ENCODE measurements at places on chromosomes 7 and 10. TPM values are rescaled to one million over a fixed set of nuclear protein-coding genes. Genes with fewer than 3 reads are reported as not detected.

GPR141 gene
- not detected for total RNA-seq

GRCh38 chr10:2978111-2978510 lies 89.2 kb upstream of the PFKP start:
- peak; percentile 48 for DNase-seq

DNA sequence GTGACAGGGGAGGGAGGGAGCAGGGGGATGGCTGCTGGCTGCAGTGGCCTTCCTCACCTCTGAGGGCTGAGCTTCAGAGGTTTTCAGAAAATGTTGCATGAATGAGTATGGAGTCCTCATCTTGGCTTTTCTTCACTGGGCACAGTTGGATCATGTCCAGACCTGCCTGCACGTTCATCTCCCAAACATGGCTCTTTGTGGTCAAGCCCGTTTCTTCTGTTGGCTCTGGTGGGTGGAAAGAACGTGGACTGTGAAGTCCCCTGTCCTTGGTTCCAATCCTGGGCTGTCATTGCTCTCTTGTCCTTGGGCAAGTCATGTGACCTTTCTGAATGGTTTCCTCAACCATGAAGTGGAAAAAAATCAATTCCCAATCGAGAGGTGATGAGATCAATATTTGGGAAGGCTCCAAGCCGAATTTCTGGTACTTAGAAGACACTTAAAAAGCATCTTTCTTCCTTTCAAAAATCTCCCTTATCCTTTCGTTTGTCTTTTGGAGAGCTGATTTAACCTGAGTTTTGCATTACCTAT lies 34.5 kb downstream of the TSPAN14 start:
- no peak for DNase-seq

DNA sequence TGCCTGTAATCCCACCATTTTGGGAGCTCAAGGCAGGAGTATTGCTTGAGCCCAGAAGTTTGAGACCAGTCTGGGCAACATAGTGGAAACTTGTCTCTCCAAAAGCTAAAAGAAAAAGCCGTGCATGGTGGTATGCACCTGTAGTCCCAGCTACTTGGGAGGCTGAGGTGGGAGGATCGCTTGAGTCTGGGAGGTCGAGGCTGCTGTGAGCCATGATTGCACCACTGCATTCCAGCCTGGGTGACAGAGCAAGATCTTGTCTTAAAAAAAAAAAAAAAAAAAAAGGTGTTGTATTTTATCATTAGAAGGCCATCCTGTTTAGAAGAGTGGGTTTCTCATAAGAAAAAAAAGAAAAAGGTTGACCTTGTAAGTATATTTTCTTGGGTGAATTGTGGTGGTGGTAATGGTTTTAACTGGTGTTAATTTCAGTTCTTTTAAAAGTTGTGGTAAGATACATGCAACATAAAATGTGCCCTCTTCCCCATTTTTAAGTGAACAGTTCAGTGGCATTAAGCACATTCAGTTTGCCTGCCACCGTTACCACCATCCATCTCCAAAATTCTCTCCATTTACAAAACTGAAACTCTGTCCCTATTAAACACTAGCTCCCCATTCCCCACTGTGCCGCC lies 34.7 kb downstream of the GRIFIN start:
- DNase-seq: no peak

DNA sequence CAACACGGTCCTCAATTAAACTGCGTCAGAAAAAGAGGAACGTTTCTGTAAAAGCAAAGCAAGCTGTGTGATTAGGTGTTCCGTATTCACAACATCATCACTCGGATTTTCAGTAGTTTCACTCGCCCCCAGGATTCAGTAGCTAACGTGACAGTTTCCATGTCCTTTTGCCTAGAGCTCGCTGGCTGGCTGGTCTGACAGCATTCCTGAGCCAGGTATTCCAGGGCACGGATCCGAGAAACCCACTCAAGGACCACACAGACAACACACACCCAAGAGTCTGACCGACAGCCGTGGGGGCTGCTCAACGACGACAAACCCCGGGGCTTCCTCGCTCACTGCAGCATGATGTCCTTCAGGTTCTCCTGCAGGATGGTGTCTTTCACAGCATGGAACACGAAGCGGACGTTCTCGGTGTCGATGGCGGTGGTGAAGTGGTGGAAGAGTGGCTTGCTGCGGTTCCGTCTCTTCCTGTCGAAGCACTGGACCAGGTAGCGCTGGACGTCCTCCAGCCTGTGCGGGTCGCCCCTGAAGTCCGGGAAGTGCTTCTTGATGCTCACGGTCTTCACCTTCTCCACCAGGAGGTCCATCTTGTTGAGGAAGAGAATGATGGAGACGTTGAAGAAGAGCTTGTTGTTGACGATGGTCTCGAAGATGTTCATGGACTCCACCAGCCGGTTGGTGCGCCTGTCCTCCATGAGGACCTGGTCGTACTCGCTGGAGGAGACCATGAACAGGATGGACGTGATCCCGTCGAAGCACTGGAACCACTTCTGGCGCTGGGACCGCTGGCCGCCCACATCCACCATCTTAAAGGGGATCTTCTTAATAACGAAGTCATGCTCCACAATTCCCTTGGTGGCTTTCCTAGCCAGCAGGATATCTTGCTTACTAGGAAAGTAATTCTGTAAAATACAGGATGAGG lies 43.1 kb downstream of the AMZ1 start:
- DNase-seq: no peak

GRCh38 chr10:74766501-74766900 lies 59.9 kb upstream of the KAT6B start:
- no peak for DNase-seq

DNA sequence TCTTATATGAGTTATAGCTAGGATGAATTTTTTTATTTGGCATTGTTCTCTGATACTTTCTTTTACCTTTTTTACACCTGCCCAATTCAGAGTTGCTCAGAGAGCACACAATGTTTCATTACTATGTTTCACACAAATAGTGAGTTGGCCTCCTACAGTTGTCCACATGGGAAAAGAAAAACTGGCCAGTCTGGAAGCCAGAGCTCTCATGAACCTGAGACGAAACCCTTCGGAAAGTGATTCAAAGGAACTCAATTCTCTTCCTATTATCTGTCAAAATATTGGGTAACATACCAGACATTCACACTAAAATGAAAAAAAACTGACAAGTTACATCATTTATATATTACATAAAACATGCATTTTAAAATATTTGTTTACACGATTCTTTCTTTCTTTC lies 15.3 kb downstream of the SCRN1 start:
- no peak for DNase-seq

GHITM gene
- total RNA-seq: 191 TPM

CFTR gene
- total RNA-seq: not detected
